Tibial nerve (tissue), 4 donors: ENCODE measurements at places on chromosomes 2 and 18. TPM values are rescaled to one million over a fixed set of nuclear protein-coding genes. Genes with fewer than 3 reads are reported as not detected.

Gene ST8SIA5
- not detected for total RNA-seq

Gene INHBB
- 26.5 TPM for total RNA-seq

Gene SKA1
- total RNA-seq = not detected

Gene HEATR5B
- 26.7 TPM for total RNA-seq

- H3K4me1 ChIP-seq = no peaks in the 10 kb centered on the region
- H3K4me3 ChIP-seq = no peak overlapping the region
- no peaks in the 10 kb centered on the region for H3K27me3 ChIP-seq
- H3K27ac ChIP-seq = no peak overlapping the region
These were observed 26.2 kb upstream of the INSIG2 start for GRCh38 chr2:118062048-118062447.

DNA sequence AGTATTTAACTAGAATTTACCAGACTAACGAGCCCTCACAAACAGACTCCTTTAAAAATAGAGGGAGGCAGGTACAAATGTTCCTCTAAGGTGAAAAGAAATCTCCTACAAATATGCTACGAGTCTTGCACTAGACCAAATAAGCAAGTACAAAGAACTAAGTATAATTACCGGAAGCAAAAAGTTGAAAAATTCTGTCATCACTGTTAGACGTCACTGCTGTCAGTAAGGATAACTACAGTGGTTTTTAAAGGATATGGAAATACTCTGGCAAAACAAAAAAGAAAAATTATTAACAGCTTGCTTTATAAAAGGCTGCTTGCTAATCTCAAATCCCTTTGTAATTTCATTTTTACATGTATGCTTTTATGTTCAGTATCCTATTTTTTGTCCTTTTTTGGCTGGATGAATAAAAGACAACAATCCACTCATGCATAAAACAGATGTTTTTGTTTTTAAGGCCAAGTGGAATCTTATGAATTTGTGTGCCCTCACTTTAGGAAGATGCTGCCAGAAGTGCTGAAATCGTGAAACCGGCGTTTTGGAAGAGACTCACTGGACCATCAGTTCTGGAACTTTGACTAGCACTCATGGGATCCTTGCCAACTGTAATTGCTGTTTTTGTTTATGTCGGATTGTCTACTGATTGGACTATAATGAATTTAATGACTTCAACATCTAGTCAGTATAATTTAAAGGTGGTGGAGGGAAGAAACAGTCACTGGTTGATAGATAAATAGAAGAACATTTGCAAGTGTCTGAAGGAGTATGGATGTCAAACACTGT, 6.7 kb downstream of the ZNF521 start:
- no peaks in the 10 kb centered on the region for H3K4me1 ChIP-seq
- H3K27me3 ChIP-seq = no peaks in the 10 kb centered on the region
- H3K27ac ChIP-seq = no peak overlapping the region
- DNase-seq = no peak
- H3K4me3 ChIP-seq = no peak overlapping the region
- no peaks in the 10 kb centered on the region for H3K36me3 ChIP-seq

DNA sequence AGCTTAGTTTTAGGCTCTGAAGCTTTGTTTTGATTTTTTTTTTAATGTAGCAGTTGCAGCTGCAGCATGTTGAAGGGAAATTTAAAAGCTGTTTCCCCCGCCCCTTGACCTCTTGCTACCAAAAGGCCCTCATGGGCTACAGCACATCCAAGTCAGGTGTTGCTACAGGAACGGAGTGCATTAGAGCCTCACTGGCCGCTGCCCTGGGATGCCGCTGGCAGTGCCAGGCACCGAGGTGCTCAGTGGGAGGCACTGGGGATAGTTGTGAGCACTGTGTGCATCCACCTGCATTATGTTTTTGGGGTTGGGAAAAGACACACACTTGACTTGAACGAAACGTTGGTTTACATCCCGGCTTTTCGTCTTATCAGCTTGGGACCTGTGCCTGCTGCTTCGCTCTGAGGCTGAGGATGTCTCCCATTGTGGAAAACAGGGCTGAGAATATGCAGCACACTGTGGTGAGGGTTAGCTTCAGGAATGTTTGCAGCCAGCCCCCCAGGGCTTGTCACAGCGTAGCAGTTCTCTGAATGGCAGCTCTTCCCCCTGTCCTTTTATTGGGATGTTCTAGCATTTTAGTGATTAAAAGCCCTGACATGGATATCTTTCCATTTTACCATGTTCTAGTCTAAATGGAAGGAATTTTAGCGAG, 24.1 kb downstream of the DCDC2C start:
- H3K4me1 ChIP-seq = no peaks in the 10 kb centered on the region
- no peaks in the 10 kb centered on the region for H3K27me3 ChIP-seq
- H3K4me3 ChIP-seq = no peak overlapping the region

GRCh38 chr18:916562-916961, 11.9 kb downstream of the ADCYAP1 start:
- DNase-seq = no peak
- H3K4me1 ChIP-seq = no peaks in the 10 kb centered on the region
- H3K27me3 ChIP-seq = no peaks in the 10 kb centered on the region
- no peak overlapping the region for H3K4me3 ChIP-seq
- no peaks in the 10 kb centered on the region for H3K36me3 ChIP-seq

- no peak overlapping the region for H3K27ac ChIP-seq
- H3K27me3 ChIP-seq = no peaks in the 10 kb centered on the region
- no peak for DNase-seq
- H3K36me3 ChIP-seq = no peaks in the 10 kb centered on the region
- H3K4me1 ChIP-seq = no peaks in the 10 kb centered on the region
- no peak overlapping the region for H3K4me3 ChIP-seq
These were observed 54.2 kb downstream of the DIPK1C start for GRCh38 chr18:74402806-74403433.

DNA sequence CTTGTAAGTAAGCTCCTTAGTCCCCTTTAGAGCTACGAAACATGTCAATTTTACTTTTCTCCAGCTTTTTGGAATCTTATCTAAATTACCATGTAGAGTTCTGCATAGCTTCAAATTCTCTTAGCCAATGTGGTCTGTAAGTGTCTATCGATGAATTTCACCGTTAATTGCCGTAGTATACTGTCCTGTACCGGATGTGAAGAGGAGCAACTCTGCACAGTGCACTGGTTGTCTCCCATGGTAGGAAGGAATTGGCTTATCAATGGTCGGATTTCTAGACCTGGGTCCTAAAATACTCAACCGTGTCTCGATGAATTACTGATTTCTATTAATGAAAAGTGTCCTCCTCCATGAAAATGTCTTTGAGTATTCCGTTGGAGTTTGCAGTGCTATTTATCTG, 1.9 kb downstream of the NOP58 start:
- no peaks in the 10 kb centered on the region for H3K27me3 ChIP-seq
- no peaks in the 10 kb centered on the region for H3K4me1 ChIP-seq
- DNase-seq = no peak
- H3K36me3 ChIP-seq = no peaks in the 10 kb centered on the region

- no peak for DNase-seq
- H3K4me1 ChIP-seq = no peaks in the 10 kb centered on the region
- no peak overlapping the region for H3K4me3 ChIP-seq
- H3K36me3 ChIP-seq = no peaks in the 10 kb centered on the region
These were observed 7.7 kb downstream of the CD302 start for GRCh38 chr2:159790323-159790722.

GRCh38 chr18:58119819-58120218, 75.8 kb downstream of the NEDD4L start:
- H3K27ac ChIP-seq = no peak overlapping the region
- H3K27me3 ChIP-seq = no peaks in the 10 kb centered on the region
- H3K4me3 ChIP-seq = no peak overlapping the region

DNA sequence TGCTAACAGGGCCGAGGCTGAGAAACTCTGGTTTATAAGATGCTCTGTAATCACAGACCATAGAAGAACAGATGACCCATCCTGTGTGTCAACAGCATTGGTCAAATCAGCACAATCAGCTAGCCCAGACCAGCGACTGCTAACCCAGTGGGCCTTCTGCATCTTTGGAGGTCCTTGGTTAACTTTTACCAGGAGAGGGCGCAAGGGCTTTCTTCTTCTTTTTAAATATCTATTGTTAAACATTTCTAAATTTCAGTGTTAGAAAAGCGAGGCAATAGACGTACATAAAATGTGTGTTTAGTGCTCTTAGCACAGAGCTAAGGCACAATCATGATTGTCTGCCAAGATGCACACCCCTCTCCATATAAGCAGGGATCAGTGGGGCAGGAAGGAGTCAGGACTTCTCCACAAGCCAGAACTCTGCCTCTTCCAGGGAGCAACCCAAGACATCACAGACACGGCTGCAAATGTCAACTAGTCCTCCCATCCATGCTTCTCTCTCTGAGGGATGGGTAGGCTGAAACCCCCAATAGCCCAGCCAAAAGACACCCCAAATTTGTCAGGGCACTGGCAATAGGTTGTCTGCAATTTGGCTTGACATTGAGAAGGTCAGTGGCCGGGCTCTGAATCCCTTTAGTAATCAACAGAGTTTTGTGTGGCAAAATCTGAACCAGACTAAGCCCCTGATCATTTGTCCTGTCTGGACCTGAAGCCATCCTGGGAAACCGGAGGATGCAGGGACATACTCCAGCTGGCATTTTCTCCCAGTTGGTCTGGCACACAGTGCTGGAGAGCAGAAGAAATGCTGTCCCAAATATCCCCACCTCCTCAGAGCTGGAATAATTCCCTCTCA, 188.2 kb downstream of the BCL2 start:
- H3K36me3 ChIP-seq = peaks cover 11% of the 10 kb centered on the region
- H3K27me3 ChIP-seq = no peaks in the 10 kb centered on the region
- H3K4me1 ChIP-seq = no peaks in the 10 kb centered on the region
- DNase-seq = peak; percentile 36
- H3K4me3 ChIP-seq = no peak overlapping the region

DNA sequence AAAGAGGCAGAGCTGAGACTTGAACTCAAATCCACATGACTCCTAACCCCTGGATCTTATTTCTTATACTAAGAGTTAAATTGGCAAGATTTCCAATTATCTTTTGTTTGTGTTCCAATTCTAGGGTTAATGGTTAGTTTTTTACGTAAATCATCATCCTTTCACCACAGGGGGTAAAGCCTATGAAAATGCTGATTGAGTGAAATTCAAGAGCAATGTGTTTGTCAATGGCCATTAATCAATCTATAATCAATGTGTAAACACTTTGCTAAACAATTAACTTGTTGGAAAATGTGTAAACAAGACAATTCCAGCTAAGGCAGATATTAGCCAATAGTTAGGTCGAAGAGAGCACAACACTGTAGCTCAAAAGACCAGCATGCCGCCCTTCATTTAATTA, 376.5 kb upstream of the ACVR2A start:
- no peak overlapping the region for H3K27ac ChIP-seq
- H3K4me3 ChIP-seq = no peak overlapping the region

DNA sequence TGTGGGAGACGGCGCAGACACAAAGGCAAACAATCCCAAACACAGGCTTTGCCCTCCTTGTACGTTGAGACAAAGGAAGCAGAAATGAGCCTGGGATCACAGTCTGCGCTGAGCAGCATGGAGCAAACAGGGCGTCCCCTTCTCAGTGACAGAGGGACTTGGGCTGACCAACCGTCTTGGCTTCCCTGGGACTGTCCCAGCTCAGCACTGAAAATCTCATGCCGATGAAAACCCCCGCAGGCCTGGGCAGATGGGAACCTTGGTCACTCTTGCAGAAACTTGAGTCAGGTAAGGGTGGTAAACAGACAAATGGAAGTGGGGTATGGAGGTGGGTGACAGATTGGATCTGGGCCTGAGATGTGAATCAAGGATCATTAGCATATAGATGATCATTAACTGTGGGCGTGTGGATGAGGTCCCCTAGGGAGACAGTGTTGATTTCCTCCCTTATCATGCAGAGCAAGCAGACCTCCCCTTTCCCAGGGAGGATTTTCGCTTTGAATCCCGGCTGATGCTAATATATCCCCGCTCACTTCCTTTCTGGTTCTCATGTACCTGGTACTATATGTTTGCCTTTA, 19.1 kb upstream of the SH3BP4 start:
- H3K4me1 ChIP-seq = no peaks in the 10 kb centered on the region
- H3K4me3 ChIP-seq = no peak overlapping the region
- H3K27ac ChIP-seq = no peak overlapping the region
- DNase-seq = no peak
- no peaks in the 10 kb centered on the region for H3K27me3 ChIP-seq

DNA sequence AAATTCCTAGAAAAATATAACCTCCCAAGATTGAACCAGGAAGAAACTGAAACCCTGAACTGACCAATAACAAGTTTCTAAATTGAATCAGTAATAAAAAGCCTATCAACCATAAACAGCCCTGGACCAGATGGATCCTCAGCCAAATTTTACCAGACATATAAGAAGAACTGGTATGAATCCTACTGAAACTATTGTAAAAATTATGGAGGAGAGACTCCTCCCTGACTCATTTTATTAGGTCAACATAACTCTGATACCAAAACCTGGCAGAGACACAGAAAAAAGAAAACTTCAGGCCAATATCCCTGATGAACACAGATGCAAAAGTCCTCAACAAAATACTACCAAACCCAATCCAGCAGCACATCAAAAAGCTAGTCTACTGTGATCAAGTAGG, 11.3 kb downstream of the NT5C1B start:
- H3K27ac ChIP-seq = no peak overlapping the region
- no peaks in the 10 kb centered on the region for H3K27me3 ChIP-seq
- no peak overlapping the region for H3K4me3 ChIP-seq
- no peaks in the 10 kb centered on the region for H3K4me1 ChIP-seq
- no peak for DNase-seq
- H3K36me3 ChIP-seq = no peaks in the 10 kb centered on the region

GRCh38 chr2:195445639-195446038, 211.4 kb upstream of the SLC39A10 start:
- no peak overlapping the region for H3K27ac ChIP-seq
- H3K36me3 ChIP-seq = no peaks in the 10 kb centered on the region
- H3K27me3 ChIP-seq = no peaks in the 10 kb centered on the region
- no peak for DNase-seq

DNA sequence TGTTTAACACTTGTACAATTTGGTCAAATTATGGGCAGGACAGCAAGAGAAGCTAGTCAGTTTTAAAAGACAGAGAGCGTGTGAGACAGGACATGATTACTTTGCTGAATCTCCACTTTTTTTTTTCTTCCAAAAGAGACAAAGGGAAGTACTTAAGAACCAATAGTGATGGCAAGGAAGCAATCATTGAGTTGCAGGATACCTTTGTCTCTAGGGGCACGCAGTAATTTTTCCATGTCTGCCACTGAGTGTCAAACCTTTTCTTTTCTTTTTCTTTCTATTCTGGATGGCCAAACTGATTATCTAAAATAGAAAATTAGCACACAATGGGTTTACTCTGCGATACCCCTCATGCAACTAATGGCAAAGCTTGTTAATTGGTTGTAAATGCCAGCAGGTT, 533.0 kb downstream of the PLCL1 start:
- no peaks in the 10 kb centered on the region for H3K36me3 ChIP-seq
- H3K27me3 ChIP-seq = no peaks in the 10 kb centered on the region
- no peak overlapping the region for H3K27ac ChIP-seq
- no peaks in the 10 kb centered on the region for H3K4me1 ChIP-seq
- DNase-seq = no peak
- no peak overlapping the region for H3K4me3 ChIP-seq

GRCh38 chr2:218214116-218214515, 2.9 kb upstream of the ARPC2 start:
- H3K27ac ChIP-seq = no peak overlapping the region
- peaks cover 17% of the 10 kb centered on the region for H3K4me1 ChIP-seq
- no peaks in the 10 kb centered on the region for H3K27me3 ChIP-seq
- H3K4me3 ChIP-seq = no peak overlapping the region
- DNase-seq = no peak
- no peaks in the 10 kb centered on the region for H3K36me3 ChIP-seq

- no peaks in the 10 kb centered on the region for H3K27me3 ChIP-seq
- H3K36me3 ChIP-seq = no peaks in the 10 kb centered on the region
- H3K4me3 ChIP-seq = peak overlapping the region; percentile 21
- no peak overlapping the region for H3K27ac ChIP-seq
These were observed 120.2 kb downstream of the MEIS1 start for GRCh38 chr2:66555091-66555490.

GRCh38 chr18:60452421-60452820, 79.8 kb upstream of the MC4R start:
- H3K4me3 ChIP-seq = no peak overlapping the region
- no peak for DNase-seq
- H3K27ac ChIP-seq = no peak overlapping the region
- H3K4me1 ChIP-seq = no peaks in the 10 kb centered on the region
